ENCODE measurements at places on chromosomes 4 and X.

GRCh38 chr4:4560136-4560535 lies 18.3 kb upstream of the STX18 start:
- no peak for DNase-seq

- DNase-seq: peak; percentile 77
These were observed 671 bp upstream of the EIF4E start for GRCh38 chr4:98929341-98930267.

DNA sequence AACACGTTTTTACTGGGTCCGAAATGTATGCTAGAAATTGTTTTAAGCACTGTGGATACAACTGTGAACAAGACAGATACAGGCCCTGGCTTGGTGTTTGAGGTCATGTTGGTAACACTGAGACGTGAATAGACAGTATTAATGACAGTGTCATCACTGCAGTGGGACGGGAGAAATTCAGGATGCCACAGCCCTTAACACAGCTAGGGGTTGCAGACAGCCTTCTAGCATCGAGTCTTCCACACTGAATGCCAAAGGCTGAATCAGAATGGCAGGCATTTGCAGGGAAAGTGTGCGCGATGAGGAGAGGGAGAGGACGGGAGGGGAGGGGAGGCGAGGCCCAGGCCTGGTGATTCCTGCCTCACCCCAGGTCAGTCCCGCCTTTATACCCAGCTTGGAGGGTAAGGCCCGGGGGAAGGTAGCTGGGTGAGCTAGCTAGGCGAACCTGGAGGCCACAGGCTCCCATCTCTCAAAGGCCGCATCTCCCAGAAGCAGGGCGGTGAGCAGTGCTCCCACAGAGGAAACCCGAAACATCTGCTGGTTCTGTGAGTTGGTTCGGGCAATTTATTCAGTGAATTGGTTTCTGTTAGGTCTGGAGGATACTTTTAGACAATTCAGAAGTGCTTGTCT lies 44.1 kb upstream of the CLDN24 start:
- no peak for DNase-seq

GRCh38 chr4:143085224-143085623 lies 99.5 kb upstream of the USP38 start:
- peak; percentile 5 for DNase-seq

- DNase-seq: no peak
These were observed 9.4 kb downstream of the TBC1D25 start for GRCh38 chrX:48548871-48549270.

- DNase-seq: no peak
These were observed 129.7 kb upstream of the SLC4A4 start for GRCh38 chr4:71209161-71209560.

DNA sequence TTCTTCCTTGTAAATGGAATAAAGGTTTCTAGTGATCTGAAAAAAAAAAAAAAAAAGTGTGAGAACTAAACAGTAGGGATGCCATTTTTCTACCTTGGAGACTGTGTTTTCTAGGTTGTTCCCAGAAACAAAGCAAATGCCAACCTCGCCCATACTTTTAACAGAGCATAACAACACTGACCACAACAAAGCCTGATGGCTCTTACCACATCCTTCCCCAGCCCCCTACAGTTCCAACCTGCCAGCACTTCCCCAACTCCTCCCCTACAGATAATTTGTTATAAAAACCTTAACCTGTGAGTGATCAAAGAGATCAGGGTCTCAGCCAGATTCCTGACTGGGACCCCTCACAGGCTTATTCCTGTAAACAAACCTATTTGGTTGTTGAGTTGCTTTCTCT lies 940.0 kb downstream of the SH3BGRL start:
- DNase-seq: no peak

DNA sequence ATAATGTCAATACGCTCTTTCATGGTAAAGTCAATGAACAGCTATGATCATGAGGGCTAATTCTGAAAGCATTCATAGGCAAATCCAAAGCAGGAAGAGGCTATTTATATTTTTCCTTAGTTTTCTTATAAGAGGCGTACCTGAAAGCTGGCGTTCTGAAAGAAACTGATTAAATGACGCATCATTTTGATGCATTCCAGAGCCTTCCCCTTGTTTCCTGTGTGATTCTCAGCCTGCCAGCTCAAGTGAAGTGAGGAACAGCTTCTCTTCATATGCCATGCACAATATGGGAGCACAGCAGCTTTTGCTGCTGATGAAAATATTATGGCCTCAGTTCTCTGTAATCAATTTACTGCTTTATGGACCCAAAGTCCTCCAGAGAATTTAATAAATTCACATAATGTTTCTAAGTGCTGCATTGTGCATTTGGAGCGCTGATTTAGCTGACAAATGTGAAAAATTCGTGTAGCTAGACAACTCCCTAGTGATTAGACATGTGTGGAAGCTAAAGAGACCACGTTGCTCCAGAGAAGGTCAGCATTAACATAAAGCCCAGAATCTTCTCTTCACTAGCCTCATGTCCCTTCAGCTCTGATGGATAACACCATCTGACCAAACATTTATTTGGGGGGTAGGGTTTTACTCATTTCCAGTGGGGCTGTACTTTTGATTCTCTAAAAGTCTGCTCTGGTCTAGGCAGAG lies 110.8 kb downstream of the GPAT3 start:
- no peak for DNase-seq

Data from SW 1271 (cell line).